ENCODE measurements at places on chromosomes 3 and 15.

GRCh38 chr3:9151240-9151639 is 98.2 kb downstream of the SRGAP3 start:
- DNase-seq, result no peak

DNA sequence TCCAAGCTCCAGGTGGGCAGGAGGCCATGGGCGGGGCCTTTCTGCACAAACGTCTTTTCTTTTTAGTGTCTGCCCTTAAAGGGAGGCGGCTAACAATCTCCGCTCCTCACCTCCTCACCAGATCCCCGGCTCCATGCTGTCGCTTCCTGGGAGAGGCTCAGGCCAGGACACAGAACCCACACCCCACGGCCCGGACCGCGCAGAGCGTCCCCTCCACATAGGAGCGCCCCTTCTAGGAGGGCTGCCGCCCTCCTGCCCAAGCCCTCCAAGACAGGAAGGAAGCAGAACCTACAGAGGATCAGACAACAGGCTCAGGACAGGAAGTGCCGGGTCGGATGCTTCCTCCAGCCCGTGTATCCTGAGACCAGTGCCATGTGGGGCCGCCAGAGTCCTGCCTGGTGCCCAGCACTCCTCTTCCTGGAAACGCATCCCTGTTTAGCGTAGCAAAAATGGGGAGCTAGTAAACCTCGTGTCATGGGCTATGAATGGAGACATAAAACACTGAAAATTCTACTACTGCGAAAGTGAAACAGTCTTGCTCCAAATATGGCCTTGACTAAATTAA is 83.2 kb upstream of the ATP10A start:
- DNase-seq, result no peak

DNA sequence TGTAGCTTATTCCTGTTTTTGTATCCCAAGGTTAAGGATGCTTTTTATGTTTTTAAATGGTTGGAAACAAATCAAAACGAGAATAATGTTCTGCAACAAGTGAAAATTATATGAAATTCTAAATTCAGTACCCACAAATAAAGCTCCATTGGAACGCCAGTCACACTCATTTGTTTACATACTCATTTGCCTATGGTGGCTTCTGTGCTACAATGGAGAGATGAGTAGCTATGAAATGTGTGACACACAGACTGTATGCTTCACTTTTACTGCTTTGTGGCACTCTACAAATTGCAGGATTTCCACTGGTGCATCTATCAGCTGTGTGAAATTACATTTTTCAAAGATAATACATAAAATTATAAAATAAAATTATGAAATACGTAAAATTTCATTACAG is 112.2 kb upstream of the TSPAN3 start:
- no peak for DNase-seq

GRCh38 chr3:41331041-41331440 is 131.7 kb downstream of the CTNNB1 start:
- no peak for DNase-seq

DNA sequence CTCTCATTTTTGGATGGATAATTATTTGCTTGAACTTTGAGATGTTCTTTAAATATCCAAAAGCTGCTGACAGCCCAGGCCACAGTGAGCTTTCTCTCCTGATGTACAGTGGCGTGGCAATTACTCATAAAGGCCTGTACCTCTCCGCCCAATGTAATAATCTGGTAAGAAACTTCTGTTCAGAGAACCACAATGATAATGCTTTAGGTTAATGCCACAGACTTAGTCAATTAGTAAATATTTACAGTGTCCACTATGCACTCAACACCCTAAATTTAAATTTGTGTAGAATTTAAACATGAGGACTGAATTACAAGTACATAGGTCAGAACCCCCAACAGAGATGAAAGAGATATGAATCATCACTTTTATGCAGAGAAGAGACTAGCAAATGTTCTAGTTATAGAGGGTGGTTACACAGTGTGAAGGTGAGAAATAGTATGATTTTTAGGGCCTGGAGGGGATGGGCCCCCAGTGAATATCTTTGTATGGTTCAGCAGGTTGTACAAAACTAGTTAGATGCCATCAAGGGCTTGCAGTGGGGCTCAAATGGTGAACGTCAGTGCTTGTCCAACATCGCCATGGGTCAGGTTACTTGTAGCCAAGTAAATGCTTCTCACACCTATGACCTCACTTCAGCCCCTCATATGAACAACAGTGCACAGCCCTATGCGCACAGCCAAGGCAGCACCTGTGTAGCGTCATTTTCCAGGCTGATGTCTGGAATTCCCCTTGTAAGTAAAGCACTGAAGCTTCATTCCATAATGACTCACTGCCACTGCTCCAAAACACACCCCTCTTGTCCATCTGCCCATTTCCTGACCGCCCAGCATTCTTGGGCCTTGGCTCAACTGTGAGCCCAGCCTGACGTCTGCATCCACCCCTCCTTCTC is 13.3 kb downstream of the ABHD2 start:
- DNase-seq, result no peak

DNA sequence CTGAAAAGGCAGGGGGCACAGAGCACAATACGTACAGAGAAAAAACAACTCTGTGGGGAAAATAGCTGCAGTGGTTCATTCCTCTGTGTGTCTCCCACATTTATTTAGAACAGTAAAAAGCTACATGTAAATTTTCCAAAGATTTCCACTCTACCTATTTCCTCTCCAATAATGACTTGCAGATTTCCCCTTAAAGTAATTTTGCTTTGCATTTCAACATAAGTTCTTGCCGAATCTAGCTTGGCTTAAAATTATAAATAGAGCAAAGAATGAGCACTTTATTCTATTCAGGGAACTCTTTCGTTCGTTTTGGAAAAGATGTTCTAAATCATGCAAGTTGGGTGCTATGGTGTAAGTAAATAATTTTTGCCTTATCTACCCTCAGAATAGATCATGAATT is 58.2 kb upstream of the NR2E3 start:
- DNase-seq, result no peak
